Germinal center (tissue), 1 donor: ENCODE measurements at places on chromosomes 1 and 21.

DNA sequence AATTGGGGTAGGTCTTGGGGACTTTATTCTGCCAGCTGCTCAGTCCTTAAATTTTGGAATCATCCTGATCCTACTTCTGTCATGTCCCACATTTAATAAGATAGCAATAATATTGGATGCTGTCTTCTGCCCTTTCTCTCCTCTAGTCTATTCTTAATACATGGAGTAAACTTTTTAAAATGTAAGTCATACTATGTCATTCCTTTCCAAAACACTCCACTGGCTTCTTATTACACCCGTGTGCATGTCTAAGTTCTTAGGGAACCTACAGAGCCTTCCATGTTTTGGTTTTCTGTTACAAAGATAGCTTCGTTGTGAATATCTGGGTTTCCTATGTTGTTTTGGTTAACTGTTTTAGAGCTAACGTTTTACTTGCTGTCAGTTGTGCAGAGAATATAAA, 35.1 kb downstream of the USP25 start:
- DNase-seq: no peak

DNA sequence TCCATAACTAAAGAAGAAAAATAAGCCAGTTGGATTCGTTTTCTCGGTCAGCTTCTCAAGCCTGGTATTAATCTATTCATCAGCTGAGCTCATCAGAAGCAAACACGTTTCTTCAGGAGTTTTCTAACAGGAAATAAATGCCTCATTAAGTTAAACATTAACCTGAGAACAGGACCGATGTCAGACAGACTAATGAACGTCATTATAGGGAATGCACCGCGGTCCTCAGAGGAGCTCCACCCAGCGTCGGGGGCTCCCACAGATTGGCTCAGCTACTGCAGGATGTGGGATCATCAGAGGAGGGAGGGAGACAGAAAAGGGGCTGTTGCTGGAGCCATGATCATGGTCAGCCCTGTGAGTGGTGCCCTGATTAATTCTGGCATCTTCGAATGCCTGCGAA, 615.4 kb downstream of the PTPRU start:
- no peak for DNase-seq

DNA sequence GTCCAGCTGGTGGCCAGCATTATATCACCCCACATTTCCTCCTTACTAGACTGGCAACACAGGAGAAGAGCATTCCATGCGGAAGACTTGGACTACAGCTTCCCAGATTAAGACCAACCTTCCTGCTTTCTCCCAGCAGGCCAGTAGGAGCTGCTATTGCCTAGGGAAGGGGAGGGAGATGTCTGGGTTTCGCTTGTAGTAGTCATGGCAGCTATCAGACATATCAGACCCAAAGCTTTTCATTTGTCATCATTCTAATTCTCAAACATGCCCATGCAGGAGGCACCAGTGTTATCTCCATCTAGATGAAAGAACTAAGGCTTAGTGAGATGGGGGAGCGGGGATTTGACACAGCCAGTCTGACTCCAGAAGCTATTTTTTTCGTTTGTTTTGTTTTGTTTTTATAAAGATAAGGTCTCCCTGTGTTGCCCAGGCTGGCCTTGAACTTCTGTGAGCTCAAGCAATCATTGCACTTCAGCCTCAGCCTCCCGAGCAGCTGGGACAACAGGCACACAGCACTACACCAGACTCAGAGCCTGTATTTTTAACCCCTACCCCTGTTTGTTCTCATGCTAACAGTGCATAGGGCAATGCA, 4.5 kb downstream of the PLA2G2A start:
- no peak for DNase-seq

DNA sequence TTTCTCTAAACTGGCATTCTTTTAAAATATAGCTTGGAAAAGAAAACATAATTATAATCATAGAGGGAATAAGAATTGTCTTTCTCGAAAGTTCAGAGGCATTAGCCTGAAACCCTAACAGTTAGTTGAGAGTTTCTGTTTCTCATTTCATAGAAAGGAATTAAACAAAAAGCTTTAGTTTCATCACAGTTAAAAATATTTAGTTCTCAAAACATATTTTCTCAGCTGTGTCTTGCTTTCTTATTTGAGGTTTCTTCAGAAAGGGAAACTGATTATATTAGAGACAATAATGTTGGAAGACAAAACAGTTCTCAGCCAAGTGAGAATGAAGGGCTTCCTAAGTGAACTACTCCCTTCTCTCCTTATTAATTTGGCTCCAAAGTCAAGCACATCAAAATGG, 75.4 kb upstream of the C1orf105 start:
- DNase-seq: no peak

DNA sequence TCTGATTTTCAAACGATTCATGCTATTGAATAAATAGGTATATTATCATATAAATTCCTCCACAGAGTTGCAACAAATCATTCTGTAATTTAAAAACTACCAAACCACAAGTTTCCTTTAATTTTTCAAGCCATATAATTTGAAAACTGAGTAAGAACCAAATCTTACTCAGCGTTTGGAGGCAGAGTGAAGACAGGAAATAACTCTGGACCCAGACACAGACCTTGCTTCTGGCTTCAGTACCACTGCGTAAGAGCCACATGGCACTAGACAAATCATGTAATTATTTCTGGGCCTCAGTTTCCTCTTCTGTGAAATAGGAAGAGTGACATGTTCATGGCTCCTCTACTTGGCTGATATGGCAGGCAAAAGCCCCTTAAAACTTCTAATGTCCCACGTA, 82.4 kb downstream of the SMYD2 start:
- DNase-seq: no peak

DNA sequence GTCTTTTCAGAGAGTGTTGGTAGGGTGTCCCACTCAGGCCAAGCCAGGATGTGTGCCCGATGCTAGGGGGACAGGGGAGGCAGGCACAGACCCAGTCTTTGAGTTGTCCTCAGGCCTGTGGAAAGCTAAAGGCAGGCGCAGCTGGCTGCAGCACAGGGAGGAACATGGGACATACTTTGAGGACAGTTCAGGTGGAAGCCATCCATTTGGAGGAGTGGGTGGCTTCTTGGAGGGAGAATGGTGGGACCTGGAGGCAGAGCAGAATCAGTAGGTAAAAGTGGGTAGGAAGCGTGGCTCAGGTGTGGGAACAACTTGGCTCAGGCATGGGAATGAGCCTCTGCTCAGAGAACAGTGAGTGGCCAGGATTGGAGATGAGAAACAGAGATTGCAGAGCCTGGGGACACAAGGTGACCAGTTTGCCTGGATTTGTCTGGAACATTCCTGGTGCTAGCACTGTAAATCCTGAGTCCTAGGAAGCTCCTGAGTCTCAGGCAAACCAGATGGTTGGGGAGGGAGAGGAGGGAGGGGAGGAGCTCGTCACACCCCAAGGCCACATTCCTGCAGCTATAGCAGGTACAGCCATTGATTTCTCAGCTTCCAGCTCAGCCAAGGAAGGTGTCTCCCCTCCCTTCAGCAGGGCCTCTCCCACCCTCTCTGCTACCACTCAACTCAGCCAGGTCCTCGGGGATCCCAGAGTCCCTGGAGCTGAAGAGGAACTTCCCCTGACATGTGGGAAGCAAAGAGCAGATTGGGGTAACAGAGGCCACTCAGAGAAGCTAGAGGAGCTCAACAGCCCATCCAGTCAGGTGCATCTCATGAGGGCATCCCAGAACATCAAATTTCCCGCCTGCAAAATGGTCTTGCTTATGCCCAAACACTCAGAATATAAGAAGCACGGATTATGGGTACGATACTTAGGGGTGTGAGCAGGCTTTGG, 65.2 kb upstream of the TINAGL1 start:
- DNase-seq: no peak
